ENCODE measurements at places on chromosomes 12 and 14.

- no peak for DNase-seq
Observed at GRCh38 chr12:80445083-80445793, 1.2 kb downstream of the PTPRQ start.

GRCh38 chr12:42296503-42297109 lies 29.3 kb downstream of the ZCRB1 start:
- no peak for DNase-seq

DNA sequence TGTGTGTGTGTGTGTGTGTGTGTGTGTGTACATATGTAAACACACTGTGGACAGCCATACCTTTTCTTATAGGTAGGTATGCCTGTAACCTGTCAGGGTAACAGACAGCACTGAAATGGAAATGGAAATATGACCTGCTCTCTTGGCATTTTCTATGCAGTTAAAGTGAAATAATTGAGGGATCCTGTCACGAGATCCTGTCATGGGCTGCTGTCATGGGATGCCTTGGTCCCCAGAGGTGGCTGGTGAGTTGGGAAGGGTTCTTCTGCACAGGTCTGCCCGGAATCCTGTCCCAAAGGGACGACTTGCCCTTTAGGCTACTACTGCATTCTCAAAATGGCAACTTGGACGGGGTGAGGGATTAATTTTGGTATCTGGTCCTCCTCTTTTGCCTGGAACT lies 47.3 kb downstream of the ELK3 start:
- DNase-seq: no peak

DNA sequence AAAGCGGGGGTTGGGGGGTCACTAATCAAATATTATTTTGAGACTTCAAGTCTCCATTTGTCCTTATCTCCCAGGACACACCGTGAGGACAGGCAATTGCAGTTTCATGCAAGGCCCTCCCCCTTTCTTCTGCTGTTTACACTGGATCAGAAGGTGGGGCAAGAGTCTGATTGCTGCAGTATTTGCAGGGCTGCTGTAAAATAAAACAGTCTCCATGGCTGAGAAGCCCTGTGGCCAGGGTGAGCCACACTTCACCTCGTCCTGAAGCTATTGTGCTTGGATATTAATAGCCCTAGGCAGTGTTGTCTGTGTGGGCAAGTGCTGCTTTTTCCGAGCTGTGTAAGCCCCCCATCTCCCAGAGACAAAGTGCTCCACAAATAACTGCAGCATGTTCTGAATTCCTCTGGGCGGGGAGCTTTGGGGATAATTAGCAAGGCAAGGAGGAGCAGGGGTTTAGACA lies 187.4 kb upstream of the NTF3 start:
- no peak for DNase-seq

DNA sequence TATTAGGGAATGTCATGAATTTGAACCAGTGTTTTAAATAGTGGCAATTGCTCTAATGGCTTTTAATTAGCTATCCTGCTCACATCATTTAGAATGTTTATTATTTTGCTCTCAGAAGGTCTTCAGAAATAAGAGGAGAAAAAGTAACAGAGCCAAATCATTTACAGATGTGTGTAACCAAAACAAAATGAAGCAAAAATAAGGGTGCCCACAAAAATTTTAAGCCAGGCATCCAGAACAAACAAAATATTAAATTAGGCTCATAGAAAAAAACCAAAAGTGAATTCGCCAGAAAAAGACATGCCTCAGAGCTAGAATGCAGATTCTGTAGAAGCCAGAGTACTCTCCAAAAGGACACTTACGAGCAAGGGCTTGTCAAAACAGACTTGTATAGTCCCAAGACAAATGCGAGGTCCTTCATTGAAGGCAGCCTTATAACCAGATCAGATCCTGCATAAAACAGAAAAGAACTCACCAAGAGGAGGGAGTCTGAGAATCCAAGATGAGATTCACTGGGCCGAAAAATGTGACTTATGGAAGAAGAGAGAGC lies 20.2 kb upstream of the SERPINA1 start:
- DNase-seq: no peak

- DNase-seq: no peak
Observed at GRCh38 chr14:67447033-67447381, 35.0 kb upstream of the PLEK2 start.

DNA sequence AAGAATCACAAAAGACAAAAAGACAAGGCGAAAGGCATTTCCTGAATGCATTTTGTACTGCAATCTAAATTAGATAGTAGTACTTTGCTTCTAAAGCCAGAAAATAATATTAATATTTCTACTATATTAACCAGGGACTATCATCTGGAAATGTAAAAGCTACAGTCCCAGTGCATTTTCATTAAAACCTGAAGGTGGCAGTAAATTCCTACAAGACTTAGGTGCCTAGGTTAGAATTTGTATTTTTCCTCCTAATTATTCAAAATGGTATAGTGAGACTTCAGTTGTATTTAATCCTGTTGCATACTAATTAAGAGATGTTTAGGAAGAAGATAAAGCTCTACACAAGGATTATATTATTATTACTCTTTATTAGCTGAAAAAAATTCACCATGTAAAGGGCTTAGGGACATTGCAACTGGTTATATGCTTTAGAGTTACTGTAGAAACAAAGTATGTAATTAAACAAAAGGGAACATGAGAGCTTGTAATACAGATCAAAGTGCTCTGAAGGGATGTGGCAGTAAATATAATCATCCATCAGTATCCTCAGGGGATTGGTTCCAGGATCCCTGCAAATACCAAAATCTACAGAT lies 53.6 kb downstream of the BRMS1L start:
- no peak for DNase-seq

DNA sequence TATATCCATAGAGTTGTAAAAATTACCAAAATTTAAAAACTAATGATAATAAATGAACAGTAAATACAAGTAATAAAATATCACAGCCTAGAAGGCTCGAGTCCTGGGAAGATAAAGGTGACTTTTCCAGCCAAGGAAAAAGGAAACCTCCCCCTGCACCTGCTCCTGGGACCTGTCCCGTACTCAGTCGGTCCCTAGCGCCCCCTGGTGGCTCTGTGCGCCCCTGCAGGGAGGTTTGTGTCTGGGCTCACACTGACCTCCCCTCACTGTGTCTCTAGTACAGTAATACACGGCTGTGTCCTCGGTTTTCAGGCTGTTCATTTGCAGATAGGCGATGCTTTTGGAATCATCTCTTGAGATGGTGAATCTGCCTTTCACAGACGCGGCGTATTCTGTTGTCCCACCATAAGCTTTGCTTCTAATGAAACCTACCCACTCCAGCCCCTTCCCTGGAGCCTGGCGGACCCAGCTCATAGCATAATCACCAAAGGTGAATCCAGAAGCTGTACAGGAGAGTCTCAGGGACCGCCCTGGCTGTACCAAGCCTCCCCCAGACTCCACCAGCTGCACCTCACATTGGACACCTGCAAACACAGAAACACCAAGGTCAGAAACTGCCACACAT lies 1030.4 kb downstream of the TMEM121 start:
- peak; percentile 51 for DNase-seq

DNA sequence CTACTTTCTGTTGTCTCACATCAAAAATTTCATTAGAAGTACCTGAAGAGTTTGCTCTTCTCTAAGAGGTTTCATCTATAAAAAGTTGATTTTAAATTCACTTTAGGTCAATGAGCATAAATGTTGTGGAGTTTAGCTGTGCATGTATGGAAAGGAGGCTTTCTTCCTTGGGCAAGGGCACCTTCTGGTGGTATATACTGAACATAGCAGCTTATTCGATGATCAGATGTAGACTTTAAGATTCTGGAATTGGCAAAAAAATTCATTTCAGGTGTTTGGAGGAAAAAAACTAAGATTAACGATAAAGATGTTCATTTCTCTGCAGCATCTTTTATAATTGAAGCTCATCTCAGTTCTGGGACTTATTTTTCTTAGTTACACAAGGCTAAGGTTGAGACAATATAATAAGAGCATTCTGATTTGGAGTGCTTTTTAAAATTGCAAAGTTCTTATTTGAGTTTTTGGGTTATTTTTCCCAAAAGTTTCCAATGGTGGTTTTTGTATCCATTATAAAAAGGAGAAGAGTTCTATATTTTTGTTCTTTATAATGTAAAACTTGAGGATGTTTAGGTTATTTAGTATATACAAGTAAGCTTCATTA lies 46.8 kb downstream of the TMEM117 start:
- no peak for DNase-seq

DNA sequence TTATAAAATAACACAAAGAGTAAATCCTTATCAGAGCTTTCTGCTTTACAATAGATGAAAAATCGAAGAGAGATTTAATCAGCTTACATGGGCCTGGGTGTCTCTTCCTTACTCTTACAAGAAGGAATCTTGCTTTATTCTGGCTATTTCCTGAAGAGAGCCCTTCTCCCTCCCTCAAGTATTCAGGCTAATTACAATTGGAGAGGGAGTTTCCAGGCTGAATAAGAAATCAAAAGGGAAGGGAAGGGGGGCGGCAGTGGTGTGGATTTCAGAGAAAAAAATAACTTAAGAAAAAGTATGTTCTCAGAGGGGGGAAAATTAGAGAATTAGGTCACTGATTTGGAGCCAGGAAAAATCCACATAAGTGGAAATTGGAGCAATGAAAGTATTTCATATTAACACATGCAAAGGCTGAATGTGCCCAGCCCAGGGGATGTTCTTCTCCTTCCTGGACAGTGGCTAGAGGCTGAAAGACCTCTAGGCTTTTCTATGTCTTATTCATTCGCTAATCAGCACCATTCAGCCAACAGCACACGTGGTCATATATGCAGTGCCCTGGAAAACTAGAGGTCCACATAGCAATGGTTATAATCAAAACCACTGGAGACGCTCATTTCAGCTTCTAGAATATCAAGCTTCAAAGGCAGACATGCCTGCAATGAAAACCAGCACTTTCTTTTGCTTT lies 158.9 kb upstream of the BTG1 start:
- DNase-seq: no peak

- DNase-seq: no peak
Observed at GRCh38 chr12:42677461-42677860, 87.9 kb upstream of the PRICKLE1 start.

DNA sequence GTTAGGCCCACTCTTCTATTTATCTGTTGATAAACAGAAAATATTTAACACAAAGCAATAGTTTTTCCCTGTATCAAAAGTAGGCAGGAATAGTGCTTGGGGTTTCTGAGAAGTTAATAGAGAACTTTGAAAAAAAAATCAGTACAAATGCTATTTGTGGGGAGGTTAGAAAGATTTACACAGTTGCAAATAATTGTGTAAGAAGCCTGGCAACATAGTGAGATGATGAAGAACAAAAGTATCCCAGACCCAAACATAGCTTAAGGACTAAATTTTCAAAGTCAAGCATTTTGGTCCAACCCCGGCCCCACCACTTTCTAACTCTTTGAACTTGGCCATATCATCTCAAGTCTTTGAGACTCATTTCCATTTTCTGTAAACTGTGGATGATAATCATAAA lies 687.5 kb upstream of the TMEM132C start:
- no peak for DNase-seq

DNA sequence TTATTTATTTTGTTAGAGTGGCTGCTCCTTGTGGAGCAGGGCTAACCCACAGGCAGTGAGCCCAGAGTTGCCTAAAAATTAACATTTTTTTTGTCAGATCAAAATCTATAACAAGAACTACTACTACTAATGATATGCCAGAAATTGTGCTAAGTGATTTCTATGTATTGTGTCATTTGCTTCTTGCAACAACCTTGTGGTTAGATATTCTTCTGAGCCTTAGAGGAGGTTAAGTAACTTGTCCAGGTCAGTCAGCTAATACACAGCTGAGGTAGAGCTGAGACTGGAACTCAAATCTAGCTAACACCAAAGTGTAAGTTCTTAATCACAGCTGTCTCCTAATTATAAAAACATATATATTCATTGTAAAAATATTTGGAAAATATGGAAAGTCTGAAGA lies 29.8 kb downstream of the CFL2 start:
- no peak for DNase-seq

DNA sequence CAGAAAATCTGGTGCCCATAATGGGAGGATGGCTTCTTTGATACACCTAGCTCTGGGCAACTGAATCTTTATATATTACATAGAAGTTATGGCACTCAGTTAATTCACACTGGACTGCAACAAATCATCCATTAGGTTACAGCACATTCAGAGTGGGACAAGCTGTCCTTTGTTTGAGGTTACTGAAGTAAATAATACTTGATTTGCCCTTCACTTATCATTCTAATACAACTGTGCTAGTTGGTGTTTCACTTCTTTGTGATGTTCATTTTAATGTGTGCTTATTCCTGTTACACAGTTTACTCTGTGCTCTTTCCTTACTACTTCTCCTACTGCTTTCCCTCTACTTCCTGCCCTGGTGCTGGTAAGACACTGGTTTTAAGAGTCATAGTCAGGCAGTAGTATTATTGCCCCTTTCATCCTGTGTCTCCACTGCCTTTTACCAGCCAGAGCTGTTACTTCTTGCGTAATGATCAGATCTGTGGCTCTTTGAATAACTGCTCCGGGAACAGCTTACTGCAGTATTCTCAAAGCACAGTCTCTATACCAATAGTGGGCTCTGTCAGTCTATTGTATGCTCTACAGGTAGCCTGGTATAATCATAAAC lies 36.4 kb upstream of the GXYLT1 start:
- no peak for DNase-seq

GRCh38 chr12:51914034-51914923 lies 7.0 kb downstream of the ACVRL1 start:
- DNase-seq: peak; percentile 77

DNA sequence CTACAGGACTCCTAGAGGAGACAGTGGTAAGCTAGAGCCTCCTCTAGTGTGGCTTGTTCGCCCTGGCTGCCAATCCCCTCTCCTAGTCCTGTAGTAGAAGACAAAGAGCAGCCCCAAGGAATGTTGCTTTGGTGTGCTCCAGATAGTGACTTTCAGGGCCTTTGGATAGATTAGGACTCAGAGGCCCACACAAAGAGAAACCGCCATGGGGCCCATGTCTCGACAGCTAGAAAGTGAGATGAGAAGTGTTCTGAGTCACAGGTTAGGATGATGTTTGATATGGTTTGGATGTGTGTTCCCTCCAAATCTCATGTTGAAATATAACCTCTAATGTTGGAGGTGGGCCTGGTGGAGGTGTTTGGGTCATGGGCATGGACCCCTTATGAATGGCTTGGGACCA lies 51.8 kb upstream of the JDP2 start:
- no peak for DNase-seq

- peak; percentile 79 for DNase-seq
Observed at GRCh38 chr12:52005903-52006703, 643 bp upstream of the TAMALIN start.

- no peak for DNase-seq
Observed at GRCh38 chr12:105729926-105730325, 399.4 kb downstream of the C12orf75 start.

DNA sequence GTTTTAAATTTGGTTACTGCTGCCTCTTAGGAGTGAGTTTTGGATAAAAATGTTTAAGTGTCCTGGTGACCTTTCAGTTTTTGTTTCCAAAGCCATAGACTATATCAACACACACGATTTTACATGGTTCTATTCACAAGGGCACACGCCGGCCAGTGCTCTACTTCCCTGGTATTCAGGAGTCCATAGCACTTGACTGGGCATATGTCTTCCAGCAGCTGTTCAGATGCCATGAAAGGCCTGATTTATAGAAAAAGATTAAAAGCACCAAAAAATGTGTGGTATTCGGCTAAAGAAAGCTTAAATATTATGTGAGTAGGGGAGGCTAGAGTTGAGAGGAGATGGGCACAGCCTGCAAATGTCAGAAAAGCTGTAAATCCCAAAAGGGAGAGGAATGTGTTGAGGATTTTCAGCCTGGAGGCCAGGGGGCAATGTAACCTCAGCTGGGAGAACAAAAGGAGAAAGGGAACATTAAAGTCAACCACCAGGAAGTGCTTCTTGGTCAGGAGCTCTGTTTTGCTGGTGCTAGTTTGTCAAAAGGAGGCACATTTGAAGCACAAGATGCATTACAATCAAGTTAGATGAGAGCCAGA lies 478.4 kb downstream of the RAD51B start:
- no peak for DNase-seq

GRCh38 chr12:42793166-42793565 lies 203.6 kb upstream of the PRICKLE1 start:
- no peak for DNase-seq
